GM03348 (cell line): ENCODE measurements at places on chromosomes 5 and 9.
A peak's percentile ranks its signal among the peaks of the same experiment; 100 is the strongest.

DNA sequence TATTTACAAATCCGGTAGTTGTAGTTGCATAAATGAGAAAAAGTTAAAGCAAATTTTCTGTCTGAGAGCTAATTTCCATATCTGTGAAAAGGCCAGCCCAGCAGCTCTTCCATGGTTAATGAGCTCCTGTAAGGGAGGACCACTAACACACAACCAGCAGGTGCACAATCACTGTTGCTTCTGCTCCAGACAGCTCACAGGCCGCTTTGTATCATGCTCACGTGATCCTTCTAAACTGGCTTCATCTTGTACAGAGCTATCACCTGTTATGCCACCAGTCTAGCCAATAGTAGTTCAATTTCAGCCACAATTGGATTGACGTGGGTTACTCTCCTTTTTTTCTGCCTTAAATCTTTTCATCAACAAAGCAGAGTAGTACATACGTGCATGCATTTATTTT, 38.3 kb upstream of the FBXL17 start:
- DNase-seq = no peak

- peak; percentile 86 for DNase-seq
Measured at GRCh38 chr9:95003689-95004410, 277.4 kb downstream of the AOPEP start.

DNA sequence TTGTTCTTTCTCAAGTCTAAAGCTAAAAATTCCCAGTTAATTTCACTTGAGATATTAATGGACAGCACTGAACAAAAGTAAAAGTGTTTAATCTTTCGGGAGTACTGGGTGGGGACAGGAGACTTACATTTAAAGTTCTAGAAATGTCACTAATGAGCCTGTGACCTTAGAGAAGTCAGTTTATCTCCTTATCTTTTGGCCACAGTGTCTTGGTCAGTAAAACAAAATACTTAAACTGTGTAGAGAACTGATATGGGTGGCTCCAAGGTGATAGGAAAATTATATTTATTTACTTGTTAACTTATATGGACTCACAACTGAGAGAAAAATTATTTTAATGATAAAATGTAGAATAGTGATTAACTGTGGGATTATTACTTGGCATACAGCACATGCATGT, 8.9 kb downstream of the IPO11 start:
- DNase-seq = no peak

DNA sequence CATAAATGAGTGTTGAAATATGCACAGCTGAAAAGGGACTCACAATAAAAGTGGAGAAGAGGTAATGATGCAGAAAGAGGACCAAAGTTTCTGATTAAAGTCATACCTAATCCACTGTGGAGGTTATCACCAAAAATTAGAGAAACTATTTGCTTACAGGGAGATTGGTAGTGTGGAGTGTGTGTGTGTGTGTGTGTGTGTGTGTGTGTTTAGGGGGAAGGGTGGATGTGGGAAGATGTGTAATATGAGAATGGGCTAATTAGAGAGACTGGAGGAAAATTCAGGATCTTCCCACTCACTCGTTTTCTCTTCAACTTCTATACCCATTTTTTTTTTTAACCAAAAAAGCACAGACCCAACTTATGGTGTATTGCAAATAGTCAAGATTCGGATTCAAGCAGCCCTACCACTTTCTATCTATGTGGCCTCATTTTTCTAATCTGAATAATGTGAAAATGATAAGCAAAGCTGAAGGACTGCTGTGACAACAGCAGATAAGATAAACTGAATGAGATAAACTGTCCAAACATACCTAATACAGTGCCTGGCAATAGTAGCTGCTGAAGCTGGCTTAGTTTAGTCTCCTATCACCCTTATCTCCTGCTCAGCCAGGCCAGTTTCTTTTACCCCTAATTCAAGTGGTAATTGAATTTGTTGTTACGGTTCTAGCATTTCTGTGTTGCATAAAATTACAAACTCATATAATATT, 501.1 kb downstream of the KDM4C start:
- no peak for DNase-seq

DNA sequence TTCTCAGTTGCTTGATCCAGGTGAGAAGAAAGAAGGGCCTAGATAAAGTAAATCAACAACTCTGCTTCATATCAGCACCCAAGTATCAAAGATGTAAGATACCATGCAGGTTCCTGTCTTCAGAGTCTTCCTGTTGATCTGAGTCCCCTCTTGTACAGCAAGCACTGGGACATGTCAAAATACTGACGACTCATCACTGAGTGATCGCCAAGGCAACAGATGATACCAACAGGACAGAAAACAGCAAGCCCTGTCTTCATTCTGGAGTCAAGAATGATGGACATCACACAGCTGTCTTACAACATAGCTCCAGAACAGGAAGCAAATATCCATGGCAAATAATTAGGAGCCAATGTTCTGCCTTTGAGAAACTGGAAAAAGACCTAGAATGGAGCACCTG, 83.7 kb downstream of the TARS1 start:
- no peak for DNase-seq

- no peak for DNase-seq
Measured at GRCh38 chr5:82799361-82800077, 277.7 kb downstream of the TMEM167A start.

GRCh38 chr5:129079496-129079895, 15.1 kb upstream of the ISOC1 start:
- DNase-seq = no peak
